NCI-H2171 (cell line): ENCODE measurements at places on chromosomes 2 and 18.

- DNase-seq: no peak
Observed at GRCh38 chr2:60519231-60519863, 34.1 kb downstream of the BCL11A start.

GRCh38 chr2:218745559-218746469 is 35.2 kb downstream of the TTLL4 start:
- DNase-seq: no peak

GRCh38 chr2:5057891-5058351 is 634.3 kb upstream of the SOX11 start:
- peak; percentile 37 for DNase-seq

DNA sequence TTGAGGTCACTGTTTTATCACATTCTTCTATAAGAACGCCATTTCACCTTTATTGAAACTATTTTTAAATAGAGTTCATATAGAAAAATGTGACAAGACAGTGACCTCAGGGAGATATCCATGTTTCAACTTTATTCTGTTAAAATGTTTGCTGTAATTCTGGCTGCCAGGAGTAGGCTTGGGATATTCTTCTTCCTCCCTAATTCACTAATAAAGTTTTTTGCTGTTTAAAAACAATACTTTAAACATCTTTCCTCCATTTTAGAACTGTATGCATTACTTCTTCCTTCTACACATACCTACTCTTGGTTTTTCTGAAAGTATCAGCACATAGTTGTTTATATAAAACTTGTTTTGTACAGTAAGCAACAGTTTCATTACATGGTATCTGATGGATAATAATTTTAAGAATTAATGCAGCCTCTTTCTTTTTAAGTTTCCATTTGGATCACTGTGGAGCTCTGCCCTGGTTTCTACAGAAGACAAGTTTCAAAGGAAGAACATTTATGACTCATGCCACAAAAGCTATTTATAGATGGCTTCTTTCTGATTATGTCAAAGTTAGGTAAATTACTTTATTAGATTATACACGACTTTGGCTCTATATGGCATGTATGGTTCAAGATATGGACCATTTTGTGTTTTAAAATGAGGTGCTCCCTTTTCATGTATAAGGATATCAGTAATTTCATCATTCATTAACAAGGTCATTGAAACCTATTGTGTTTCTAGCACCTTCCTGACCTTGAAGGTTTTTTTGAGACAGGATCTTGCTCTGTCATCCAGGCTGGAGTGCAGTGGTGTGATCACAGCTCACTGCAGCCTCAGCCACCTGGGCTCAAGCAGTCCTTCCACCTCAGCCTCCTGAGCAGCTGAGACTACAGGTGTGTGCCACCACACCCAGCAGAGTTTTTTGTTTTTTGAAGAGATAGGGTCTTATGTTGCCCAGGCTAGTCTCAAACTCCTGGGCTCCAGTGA is 7.2 kb downstream of the CPSF3 start:
- no peak for DNase-seq

GRCh38 chr2:98903064-98903355 is 33.0 kb downstream of the CRACDL start:
- no peak for DNase-seq

- no peak for DNase-seq
Observed at GRCh38 chr2:203871371-203871983, 3.9 kb downstream of the CTLA4 start.

DNA sequence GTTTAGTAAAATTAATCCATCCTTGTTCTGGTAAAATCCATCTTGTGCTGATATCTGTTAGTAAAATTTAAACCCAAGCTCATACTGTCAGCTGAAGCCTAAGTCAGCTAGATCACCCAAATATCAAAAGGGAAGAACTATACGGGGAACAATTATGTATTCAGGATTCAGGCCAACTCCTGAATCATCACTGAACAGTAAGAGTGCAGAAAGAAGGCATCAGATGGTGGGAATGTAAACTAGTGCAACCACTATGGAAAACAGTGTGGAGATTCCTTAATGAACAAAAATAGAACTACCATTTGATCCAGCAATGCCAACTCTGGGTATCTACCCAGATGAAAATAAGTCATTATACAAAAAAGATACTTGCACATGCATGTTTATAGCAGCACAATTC is 81.8 kb downstream of the RAPGEF4 start:
- DNase-seq: no peak

GRCh38 chr18:55982992-55983391 is 395.0 kb upstream of the TCF4 start:
- no peak for DNase-seq

DNA sequence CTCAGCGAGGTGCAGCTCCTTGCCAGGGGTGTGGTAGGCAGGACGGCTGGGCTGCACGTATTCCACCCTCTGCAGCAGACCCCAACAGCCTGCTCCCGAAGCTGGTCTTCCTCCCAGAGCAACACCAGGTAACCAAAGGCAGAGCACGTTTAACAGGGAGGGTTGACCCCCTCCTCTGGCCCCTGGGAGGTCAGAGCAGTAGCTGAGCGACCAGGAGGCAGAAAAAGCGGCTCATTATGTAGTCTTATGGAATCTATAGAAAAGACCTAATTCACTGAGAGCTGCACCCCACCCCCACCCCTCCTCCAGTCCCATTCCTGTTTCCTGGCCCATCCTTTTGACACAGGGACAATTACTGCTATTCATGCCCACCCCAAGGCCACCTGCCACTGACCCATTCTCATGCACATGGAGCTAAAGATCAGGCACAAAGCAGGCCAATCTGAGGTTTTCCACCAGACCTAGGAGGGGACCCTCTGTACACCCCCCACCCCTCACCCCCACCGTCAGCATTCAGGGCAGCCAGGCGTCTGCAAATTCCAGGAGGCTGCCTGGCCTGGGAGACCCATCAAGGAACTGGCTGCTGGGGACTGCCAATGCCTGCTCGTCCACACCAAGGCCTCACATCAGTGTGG is 60.9 kb upstream of the FZD7 start:
- no peak for DNase-seq
